NCI-H446 treated with DMSO at 0.1 percent for 48 hours (cell line): ENCODE measurements at places on chromosomes 4 and X.

GRCh38 chr4:151766691-151767090, 5.9 kb upstream of the GATB start:
- no peak for DNase-seq

GRCh38 chr4:52838729-52839586, 23.2 kb upstream of the RASL11B start:
- DNase-seq, result peak; percentile 69

GRCh38 chr4:87005690-87006425, 71.0 kb downstream of the AFF1 start:
- DNase-seq, result no peak

- no peak for DNase-seq
These were observed 151.6 kb downstream of the EMCN start for GRCh38 chr4:100366213-100366612.

DNA sequence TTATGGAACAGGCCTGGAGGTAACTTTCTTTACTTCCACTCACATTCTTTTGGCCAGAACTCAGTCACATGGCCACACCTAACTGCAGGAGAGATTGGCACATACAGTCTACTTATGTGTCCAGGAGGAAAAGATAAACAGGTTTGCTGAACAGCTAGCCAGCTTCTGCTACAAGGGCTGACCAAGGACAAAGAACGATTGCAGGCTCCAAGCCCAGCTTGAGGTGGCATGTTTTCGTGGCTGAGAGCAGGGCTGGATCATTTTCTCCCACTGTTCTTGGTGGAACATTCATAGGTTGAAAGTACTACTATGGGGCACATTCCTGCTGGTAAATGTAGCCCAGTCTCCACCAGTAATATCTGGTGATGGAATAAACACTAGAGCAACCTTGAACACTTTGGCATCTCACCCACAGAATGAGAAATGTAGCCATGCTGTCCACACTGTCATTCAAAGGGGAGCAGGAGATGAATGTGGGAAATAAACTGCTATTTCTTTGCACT, 28.2 kb downstream of the NHS start:
- no peak for DNase-seq

GRCh38 chr4:89899152-89899551, 4.5 kb downstream of the MMRN1 start:
- DNase-seq, result no peak

- DNase-seq, result no peak
These were observed 677 bp upstream of the CYP4V2 start for GRCh38 chr4:186190581-186191199.

DNA sequence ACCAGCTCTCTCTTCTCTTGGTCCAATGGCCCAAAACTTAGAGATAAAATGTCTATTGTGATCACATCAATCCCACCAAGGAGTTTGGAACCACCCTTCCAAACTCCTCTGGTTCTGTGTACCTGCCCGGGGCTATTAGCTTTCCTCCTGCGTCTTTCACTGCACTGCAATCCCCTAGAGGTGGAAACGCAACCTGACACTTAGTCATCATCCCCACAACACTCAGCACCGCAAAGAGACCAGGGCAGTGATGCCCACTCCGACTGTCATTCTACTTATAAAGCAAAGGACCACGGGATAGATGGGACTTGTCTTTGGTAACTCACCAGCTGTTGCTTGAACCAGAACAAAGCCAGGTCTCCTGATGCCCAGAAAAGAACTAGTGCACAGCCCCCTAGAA, 22.0 kb downstream of the AFAP1 start:
- DNase-seq, result no peak

DNA sequence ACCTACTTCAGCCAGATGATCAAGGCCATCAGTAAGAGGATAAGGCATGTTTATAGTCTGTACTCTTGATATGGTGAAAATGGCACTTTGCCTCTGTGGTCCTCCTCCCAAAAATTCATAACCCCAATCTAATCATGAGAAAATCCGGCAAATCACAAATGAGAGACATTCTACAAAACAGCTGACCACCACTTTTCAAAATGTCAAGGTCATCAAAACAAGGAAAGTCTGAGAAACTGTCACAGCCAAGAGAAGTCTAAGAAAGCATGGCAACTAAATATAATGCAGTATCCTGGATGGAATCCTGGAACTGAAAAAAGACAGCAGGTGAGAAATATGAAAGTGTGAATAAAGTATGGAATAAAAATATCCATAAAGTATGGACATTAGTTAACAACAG, 226.6 kb upstream of the INTU start:
- no peak for DNase-seq

DNA sequence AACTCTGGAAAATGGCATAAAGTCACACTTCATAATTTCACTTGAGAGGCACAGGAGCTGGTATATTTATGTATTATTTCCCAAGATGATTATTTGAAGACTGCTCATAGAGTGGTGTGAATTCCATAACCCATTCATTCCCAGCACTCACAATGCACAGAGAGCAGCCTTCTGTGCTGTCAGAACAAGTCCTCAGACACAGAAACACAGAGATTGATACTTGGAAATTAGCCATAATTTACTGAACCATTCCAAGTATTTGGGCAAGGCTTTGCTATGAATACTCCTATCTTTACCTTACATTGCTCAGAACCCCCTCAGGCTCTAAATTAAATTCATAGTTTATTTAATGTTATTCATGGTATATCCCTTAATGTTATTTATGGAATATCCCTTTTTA, 53.6 kb downstream of the PABPC4L start:
- DNase-seq, result no peak

GRCh38 chr4:184355111-184355604, 119.2 kb downstream of the IRF2 start:
- DNase-seq, result no peak

DNA sequence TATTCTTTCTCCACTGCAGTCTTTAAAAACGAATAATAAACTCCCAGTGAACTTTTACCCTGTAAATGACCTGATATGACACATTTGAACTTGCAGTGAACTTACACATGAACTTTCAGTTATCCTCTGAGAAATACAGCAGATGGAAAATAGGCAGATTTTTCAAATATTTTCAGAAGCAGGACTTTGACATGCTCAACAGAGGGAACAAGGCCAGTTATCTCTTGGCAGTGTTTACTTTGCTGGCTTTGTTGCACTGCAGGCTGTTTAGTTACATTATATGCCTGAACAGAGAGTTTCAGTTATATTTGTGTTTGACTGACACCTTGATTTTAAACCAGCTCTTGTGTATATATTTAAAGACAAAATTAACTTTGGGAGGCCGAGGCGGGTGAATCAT, 47.6 kb upstream of the FGG start:
- no peak for DNase-seq

DNA sequence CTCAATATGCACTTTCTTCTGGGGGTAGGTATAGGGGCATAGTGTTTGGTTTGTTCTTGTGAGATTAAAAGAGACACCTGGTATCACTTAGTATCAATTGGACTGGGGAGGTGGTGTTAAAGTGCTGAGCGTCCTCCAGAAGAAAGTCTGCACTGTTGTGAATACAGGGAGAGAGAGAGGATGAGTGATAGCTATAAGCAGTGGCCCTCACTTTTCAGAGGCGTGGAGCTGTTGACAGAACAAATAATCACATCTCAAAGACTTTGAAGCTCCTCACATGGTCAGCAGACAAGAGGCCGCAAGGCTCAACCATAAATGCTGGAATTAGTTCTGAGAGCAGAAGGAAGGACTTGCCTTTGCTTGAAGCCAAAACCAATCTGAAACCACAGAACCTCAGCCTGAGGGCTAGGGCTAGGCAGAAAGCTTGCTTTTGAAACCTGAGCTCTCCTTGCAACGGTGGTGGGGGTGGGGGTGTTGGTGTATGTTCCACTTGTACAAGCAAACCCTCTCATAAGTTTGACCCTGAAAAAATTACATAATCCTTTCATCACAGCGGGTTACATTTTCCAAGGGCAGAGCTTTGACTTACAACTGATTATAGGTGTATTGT, 123.2 kb upstream of the SCML1 start:
- DNase-seq, result no peak

DNA sequence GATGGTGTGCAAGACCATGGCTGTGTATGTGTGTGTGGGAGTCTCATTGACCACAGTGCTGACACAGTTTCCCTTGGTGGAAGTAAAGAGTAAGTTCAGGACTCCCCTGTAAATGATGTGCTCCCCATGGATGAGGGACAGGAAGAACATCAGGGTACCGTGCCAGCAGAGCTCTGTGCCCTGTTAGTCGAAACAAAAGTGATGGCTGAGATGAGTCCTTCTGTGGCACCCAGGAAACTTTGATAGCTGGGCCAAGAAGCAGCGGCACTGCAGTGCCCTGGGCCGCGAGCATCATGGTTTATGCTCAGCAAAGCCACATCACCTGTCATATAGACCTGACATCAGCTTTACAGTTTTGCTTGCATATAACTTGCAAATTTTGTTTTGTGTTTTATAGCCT, 61.4 kb upstream of the CLDN34 start:
- no peak for DNase-seq

GRCh38 chr4:166625018-166625637, 609.2 kb downstream of the SPOCK3 start:
- DNase-seq, result no peak

GRCh38 chr4:76207549-76207948, 6.1 kb downstream of the SCARB2 start:
- peak; percentile 29 for DNase-seq

- DNase-seq, result no peak
These were observed 34.8 kb downstream of the REPS2 start for GRCh38 chrX:16981209-16981608.

- DNase-seq, result no peak
These were observed 255.6 kb downstream of the DHX15 start for GRCh38 chr4:24328711-24329110.

DNA sequence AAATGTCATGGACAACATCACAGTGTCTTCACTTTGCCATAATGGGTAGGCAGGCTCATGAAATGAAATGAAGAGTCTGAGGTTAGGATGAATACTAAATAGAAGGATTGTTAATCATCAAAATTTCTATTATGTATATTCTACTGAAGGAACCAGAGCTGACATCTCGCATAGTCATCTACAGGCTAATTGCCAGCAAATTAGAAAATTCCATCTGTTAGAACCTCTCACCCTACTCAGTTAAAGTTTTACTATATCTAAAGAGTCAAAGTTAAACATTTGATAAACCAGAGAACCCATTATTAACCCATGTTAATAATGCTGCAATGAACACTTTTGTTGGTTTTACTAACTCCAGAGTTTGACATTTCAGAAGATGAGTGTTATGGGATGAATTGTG, 114.6 kb downstream of the ARHGAP6 start:
- no peak for DNase-seq

GRCh38 chr4:92257931-92258857, 45.6 kb upstream of the GRID2 start:
- DNase-seq, result no peak

- no peak for DNase-seq
These were observed 81.7 kb downstream of the ZC4H2 start for GRCh38 chrX:64894454-64895038.

DNA sequence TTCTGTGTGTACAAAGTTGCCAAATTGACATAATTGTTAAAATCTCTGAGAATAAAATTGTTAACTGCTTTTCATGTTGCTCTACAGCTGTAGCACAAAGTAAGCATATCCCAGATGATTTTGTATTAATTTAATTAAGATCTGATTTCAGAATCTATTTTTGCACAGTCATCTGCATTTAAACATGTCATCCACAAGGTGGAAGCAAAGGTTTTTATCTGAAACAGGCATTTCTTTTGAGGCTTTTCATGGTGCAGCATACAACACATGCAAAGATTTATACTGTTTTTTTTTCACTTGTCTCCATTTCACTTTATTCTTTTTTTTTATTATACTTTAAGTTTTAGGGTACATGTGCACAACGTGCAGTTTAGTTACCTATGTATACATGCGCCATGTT, 51.2 kb downstream of the GC start:
- DNase-seq, result no peak

- no peak for DNase-seq
These were observed 48.3 kb downstream of the PDK3 start for GRCh38 chrX:24513416-24513815.

GRCh38 chrX:73577361-73577760, 14.4 kb downstream of the CHIC1 start:
- no peak for DNase-seq

DNA sequence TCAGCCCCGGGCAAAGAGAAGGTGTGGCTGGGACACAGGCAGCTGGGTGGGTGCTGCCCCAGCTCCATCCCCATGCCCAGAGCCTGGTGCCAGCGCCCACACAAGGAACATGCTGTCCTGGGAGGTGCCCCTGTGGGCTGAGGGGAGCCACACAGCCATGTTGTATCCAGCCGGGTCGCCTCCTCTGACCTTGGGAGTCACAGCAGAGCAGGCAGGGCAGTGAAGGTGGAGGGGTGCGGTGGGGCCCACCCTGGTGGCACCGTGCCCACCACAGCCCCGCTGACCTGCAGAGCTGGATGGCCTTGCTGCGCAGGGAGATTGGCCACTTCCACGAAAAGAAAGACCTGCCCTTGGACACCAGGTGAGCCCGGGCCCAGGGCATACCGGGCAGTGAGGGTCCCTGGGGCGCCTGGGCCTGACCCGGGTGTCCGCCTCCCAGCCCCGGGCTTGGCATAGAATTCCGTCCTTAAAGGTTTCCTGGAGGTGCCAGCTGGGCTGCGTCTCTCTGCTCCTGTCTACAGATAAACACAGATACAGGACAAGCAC, 18.7 kb upstream of the ADD1 start:
- DNase-seq, result no peak

- no peak for DNase-seq
These were observed 104.0 kb upstream of the WDR17 start for GRCh38 chr4:175961604-175962003.

GRCh38 chr4:186473933-186474332, 81.4 kb downstream of the MTNR1A start:
- DNase-seq, result no peak

- DNase-seq, result no peak
These were observed 30.2 kb upstream of the GNPDA2 start for GRCh38 chr4:44756559-44756958.

DNA sequence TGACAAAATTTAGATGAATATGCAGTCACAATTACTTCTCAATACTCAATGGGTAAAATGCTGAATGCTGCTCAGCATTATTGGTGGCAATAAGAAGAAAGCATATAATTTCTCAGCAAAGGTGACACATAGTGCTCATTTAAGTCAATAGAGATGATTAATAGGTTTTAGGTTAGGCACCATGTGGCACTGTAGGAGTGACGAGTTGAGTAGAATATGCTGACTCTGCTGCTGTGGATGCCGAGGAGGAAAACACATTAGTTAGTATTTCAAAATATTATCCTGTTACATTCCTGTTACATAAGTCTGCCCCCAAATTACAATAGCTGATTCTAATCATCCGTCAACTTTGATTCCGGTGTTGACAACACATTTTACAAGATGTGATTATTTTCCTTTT, 13.7 kb upstream of the CXCL5 start:
- DNase-seq, result no peak

DNA sequence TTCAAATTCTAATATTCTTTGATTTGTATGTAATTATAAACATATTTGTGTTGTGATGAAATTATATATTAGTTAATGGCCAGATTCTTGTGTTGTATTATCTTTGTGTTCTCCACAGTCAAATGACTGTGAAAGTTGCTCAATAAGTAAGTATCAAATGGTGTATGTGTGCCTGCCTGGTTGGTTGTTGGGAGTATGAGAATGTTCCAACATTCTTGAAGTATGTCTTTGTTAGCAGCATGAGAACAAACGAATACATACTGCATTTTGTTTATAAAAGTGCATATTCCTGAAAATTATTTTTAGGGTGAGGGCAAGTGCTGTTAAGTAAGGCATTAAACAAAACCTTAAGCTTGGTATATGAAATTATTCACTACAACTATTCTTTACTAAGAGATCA, 16.2 kb downstream of the ARHGEF38 start:
- no peak for DNase-seq

- no peak for DNase-seq
These were observed 1574.7 kb downstream of the STIM2 start for GRCh38 chr4:28435314-28435713.

- DNase-seq, result no peak
These were observed 56.5 kb upstream of the PHKA2 start for GRCh38 chrX:19040373-19040772.
